ENCODE measurements at places on chromosomes 11 and 22.

GRCh38 chr22:23681026-23681809 lies 9.6 kb upstream of the RGL4 start:
- no peak for DNase-seq

- DNase-seq, result no peak
Measured at GRCh38 chr22:31340765-31341247, 5.3 kb downstream of the PATZ1 start.

- DNase-seq, result no peak
Measured at GRCh38 chr11:130995266-130995665, 79.0 kb upstream of the SNX19 start.

- no peak for DNase-seq
Measured at GRCh38 chr11:129972611-129973010, 30.0 kb downstream of the PRDM10 start.

DNA sequence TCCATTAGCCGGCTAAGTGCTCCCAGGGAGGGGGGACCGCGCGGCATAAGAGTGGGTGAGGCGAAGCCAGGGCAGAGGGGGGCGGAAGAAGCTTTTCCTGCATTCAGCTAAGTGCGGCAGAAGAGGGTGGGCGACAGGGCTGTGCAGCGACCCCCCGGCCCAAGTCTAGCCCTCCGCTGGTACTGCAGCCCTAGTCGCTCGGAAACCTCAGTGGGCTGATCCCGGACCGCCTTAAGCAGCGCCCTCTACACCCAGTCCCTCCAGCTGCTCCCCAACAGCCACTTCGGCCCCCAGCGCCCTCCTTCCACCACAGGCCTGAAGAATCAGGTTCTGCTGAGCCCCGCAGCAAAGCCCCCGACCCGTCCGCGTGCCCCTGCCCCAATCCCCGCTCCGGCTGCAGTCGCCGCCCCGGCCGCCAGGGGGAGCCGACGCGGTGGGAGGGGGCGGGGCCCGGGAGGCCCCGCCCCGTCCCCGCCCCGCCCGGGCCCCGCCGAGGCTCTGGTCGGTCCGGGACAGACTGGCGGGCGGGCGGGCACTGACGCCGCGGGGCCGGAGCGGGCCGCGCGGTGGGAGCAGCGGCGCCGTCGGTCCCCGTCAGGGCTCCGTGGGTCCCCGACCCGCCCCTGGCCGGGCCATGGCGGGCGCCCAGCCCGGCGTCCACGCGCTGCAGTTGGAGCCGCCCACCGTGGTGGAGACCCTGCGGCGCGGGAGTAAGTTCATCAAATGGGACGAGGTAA lies at the start of gene PLCB3:
PLCB3 (plus strand) TSS at position 515 of the 737 bp plus-strand sequence; CDS start at position 635, 120 bp downstream.
- DNase-seq, result no peak
